ENCODE measurements at places on chromosomes 12 and 14. TPM values are rescaled to one million over a fixed set of nuclear protein-coding genes. Genes with fewer than 3 reads are reported as not detected.

GRCh38 chr12:98374007-98374406, 141.4 kb upstream of the TMPO start:
- H3K4me1 ChIP-seq = peaks cover 8% of the 10 kb centered on the region
- no peaks in the 10 kb centered on the region for H3K36me3 ChIP-seq
- H3K27me3 ChIP-seq = peaks cover 47% of the 10 kb centered on the region
- no peak overlapping the region for H3K27ac ChIP-seq
- DNase-seq = no peak

DNA sequence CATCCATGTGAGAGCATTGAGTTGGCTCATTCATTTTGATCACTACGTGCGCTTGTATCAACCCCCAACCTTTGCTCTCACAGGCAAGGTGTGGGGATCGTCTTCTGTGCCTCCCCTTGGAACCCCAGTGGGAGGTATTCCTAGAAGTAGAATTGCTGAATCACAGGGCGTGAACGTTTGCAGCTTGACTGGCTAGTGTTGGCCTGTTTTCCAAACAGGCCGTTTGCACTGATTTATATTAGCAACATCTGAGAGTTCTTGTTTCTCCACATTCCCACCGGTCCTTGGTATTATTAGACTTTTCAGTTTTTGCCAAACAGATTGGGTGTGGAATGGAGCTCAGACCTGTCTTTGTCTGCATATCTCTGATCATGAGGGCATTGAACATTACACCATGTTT, 288.6 kb upstream of the PWP1 start:
- H3K27ac ChIP-seq = no peak overlapping the region
- peaks cover 62% of the 10 kb centered on the region for H3K4me1 ChIP-seq
- H3K36me3 ChIP-seq = no peaks in the 10 kb centered on the region
- H3K27me3 ChIP-seq = no peaks in the 10 kb centered on the region
- no peak for DNase-seq
- H3K4me3 ChIP-seq = no peak overlapping the region

GRCh38 chr14:30295980-30296379, 263.0 kb upstream of the G2E3 start:
- H3K4me1 ChIP-seq = no peaks in the 10 kb centered on the region
- H3K27ac ChIP-seq = no peak overlapping the region
- no peak overlapping the region for H3K4me3 ChIP-seq

- no peaks in the 10 kb centered on the region for H3K27me3 ChIP-seq
- no peaks in the 10 kb centered on the region for H3K36me3 ChIP-seq
- DNase-seq = no peak
- no peak overlapping the region for H3K4me3 ChIP-seq
- no peak overlapping the region for H3K27ac ChIP-seq
- no peaks in the 10 kb centered on the region for H3K4me1 ChIP-seq
Measured at GRCh38 chr12:85568395-85569103, 267.7 kb downstream of the RASSF9 start.

GRCh38 chr12:69719336-69720316, 19.0 kb upstream of the RAB3IP start:
- H3K4me3 ChIP-seq = no peak overlapping the region
- no peak overlapping the region for H3K27ac ChIP-seq
- H3K27me3 ChIP-seq = peaks cover 11% of the 10 kb centered on the region
- H3K4me1 ChIP-seq = peaks cover 4% of the 10 kb centered on the region
- no peak for DNase-seq
- H3K36me3 ChIP-seq = no peaks in the 10 kb centered on the region

- DNase-seq = no peak
- H3K27me3 ChIP-seq = no peaks in the 10 kb centered on the region
- no peak overlapping the region for H3K4me3 ChIP-seq
- H3K36me3 ChIP-seq = no peaks in the 10 kb centered on the region
Measured at GRCh38 chr14:92719890-92720323, 28.5 kb downstream of the LGMN start.

The GPR137C gene
- total RNA-seq = 0.32 TPM

The RNASE11 gene
- not detected for total RNA-seq

DNA sequence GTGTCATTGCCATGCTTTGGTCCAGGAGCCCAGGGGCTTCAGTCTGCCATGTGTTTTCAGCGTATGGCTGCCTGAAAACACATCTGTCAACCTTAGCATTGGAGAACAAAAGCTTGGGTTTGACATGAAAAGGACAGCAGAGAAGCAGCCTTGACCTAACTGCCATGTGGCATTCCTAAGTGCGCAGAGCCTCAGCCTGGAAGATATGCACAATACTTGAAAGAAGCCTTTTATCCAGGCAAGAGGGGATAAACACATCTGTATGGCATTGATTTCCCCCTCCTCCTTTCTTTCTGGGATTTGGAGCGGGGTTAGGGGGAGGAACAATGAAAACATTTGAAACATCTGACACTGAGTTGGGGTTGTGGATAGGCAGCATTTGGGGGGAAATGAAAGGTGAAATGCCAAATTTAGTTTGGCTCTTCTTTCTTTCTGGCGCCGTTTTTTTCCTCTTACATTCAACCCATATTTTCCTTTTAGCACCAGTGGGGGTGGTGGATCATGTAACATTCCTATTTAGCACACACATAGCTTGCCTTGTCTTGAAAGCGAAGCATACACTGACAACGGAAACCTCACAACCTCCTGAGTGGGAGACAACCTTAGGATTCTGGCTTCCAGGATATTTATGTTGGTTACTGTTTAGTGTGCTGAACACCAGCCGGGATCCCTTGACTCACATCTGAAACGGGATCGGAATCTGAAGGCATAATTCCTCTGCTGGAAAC, 177.0 kb downstream of the C12orf75 start:
- H3K27ac ChIP-seq = no peak overlapping the region
- no peaks in the 10 kb centered on the region for H3K4me1 ChIP-seq
- DNase-seq = no peak
- no peaks in the 10 kb centered on the region for H3K36me3 ChIP-seq

The DERA gene
- total RNA-seq = 28.3 TPM

GRCh38 chr14:89348722-89349121, 68.3 kb downstream of the FOXN3 start:
- peaks cover 48% of the 10 kb centered on the region for H3K4me1 ChIP-seq
- no peaks in the 10 kb centered on the region for H3K27me3 ChIP-seq
- H3K36me3 ChIP-seq = peaks cover 65% of the 10 kb centered on the region
- DNase-seq = no peak

GRCh38 chr14:29749327-29749726, 178.3 kb downstream of the PRKD1 start:
- no peak overlapping the region for H3K4me3 ChIP-seq
- DNase-seq = no peak
- no peaks in the 10 kb centered on the region for H3K36me3 ChIP-seq
- H3K4me1 ChIP-seq = no peaks in the 10 kb centered on the region
- H3K27ac ChIP-seq = no peak overlapping the region
- no peaks in the 10 kb centered on the region for H3K27me3 ChIP-seq

GRCh38 chr12:51048661-51049251, 629 bp downstream of the LETMD1 start:
- H3K4me1 ChIP-seq = peaks cover 26% of the 10 kb centered on the region
- H3K36me3 ChIP-seq = peaks cover 19% of the 10 kb centered on the region
- peak overlapping the region; percentile 98 for H3K4me3 ChIP-seq
- H3K27ac ChIP-seq = peak overlapping the region; percentile 95
- DNase-seq = no peak

GRCh38 chr14:90191585-90191984, 64.8 kb upstream of the PSMC1 start:
- DNase-seq = no peak
- H3K27me3 ChIP-seq = peaks cover 16% of the 10 kb centered on the region
- H3K4me3 ChIP-seq = no peak overlapping the region
- H3K4me1 ChIP-seq = no peaks in the 10 kb centered on the region

GRCh38 chr12:55679691-55680090, 28.0 kb downstream of the ITGA7 start:
- H3K4me3 ChIP-seq = no peak overlapping the region
- no peaks in the 10 kb centered on the region for H3K36me3 ChIP-seq
- H3K4me1 ChIP-seq = peaks cover 7% of the 10 kb centered on the region

GRCh38 chr12:11658791-11659190, 9.3 kb downstream of the ETV6 start:
- no peak for DNase-seq
- peaks cover 65% of the 10 kb centered on the region for H3K4me1 ChIP-seq
- H3K27ac ChIP-seq = no peak overlapping the region
- H3K27me3 ChIP-seq = no peaks in the 10 kb centered on the region
- no peak overlapping the region for H3K4me3 ChIP-seq

DNA sequence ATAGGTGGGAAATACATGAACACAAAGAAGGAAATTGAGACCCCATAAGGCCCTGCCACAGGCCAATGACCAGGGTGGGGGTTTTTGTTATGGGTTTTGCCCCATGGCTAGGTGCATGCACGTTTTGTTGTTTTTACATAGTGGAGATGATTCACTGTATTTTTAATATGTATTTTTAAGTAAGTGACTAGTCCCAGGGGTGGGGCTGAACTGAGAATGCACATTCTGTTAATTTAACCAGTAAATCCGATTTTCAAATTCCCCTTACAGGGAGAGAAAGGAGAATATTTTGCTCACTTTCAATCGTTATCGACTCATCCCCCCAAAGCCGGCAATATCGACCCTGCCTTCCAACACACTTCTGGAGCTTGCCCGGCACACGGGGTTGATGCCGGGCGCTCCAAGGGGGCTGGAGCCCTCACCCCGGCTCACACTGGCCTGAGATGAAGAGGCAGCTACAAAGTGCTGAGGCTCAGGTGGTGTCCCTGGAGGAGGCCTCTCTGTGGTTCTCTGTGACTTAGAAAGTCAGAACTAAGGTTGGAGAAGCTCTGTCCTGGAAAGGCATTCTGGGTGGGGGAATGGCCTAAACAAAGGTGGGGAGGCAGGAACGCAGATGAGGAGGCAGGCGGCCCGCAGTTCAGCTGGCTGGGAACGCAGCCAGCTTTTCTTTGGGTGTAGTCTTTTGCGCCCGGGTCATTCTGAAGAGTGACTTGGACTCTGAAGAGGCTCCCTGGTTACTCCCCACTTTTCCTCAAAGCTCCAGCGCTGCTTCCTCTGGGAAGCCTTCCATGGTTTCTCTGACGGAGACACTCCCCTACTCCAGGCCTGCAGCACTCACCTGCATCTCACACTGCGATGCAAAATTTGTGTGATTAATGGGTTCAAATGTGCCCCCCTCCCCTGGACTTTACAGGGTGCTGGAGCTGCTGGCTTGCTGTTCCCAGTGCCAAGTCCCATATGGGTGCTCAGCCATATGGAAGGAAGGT, 50.7 kb upstream of the DLK1 start:
- peaks cover 4% of the 10 kb centered on the region for H3K4me1 ChIP-seq
- H3K4me3 ChIP-seq = no peak overlapping the region
- H3K36me3 ChIP-seq = no peaks in the 10 kb centered on the region

The GALNT9 gene
- not detected for total RNA-seq

GRCh38 chr12:109743076-109743910, 29.7 kb downstream of the FAM222A start:
- no peaks in the 10 kb centered on the region for H3K36me3 ChIP-seq
- H3K4me1 ChIP-seq = no peaks in the 10 kb centered on the region
- H3K27ac ChIP-seq = no peak overlapping the region
- DNase-seq = no peak
- peaks cover 6% of the 10 kb centered on the region for H3K27me3 ChIP-seq

- peaks cover 13% of the 10 kb centered on the region for H3K36me3 ChIP-seq
- DNase-seq = peak; percentile 67
- H3K27me3 ChIP-seq = no peaks in the 10 kb centered on the region
- H3K4me1 ChIP-seq = peaks cover 7% of the 10 kb centered on the region
- peak overlapping the region; percentile 67 for H3K27ac ChIP-seq
Measured at GRCh38 chr14:95442633-95443021, 73.8 kb downstream of the SYNE3 start.

DNA sequence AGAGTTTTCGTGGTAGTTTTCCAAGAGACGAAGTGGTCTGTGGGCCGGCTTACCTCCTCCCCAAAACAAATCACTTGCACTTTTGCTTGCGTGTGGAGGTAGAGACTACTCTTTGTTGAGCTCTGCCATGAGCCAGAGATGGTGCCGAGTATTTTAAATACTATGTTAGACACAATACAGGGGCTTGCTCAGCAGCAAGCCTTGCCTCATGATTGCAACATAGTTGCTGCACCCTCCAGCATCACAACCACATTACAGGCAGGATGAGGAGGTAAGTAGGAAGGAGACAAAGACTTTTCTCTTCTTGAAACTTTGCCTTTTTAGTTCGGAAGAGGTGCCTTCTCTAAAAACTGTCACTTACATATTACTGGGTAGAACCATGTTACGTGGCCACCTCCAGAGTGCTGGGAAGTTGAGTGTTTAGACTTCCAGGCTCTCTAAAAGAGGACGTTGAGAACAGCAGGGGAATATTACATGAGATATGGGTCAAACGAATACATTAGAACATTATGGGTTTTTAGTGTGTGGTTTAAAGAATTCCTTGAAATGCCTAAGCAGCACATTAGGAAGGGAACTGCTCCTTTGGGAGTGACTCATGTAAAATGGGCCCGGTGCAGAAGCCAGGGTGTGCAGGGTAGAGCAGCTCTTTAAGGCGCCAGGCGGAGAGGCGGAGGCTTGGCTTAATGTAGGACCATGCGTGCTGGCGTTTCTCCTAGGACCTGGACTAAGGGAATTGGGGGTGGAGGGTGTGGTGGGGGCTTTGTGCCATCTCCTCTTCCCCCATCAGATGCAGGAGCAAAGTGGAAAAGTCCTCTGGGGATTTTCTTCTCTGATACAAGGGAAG, 110.6 kb upstream of the PRMT8 start:
- no peak for DNase-seq
- H3K27ac ChIP-seq = no peak overlapping the region
- H3K36me3 ChIP-seq = no peaks in the 10 kb centered on the region
- H3K27me3 ChIP-seq = peaks cover 22% of the 10 kb centered on the region

The LIN7A gene
- not detected for total RNA-seq

The TRIAP1 gene
- total RNA-seq = 64.2 TPM

GRCh38 chr12:19142499-19142898, 13.0 kb downstream of the PLEKHA5 start:
- H3K4me1 ChIP-seq = no peaks in the 10 kb centered on the region
- peaks cover 5% of the 10 kb centered on the region for H3K27me3 ChIP-seq
- no peaks in the 10 kb centered on the region for H3K36me3 ChIP-seq
- DNase-seq = no peak

DNA sequence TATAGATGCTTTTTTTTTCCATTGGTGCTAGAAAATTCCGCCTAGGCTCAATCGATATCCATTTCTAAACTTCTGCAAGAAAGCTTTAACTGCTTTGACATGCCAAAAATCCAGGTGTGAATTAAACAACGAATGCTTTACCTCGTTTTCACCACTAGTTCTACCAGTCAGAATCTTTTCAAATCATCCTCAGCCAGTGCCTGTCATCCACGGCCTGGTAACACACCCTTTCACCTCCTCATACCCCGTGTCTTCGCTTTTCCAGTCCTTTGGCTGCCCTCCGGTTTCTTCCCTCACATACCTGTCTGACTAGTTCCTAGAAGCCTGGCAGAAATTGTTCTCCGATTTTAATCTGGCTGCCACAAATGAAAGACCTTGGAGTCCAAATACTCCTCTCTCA, 1.4 kb upstream of the PHC1 start:
- no peak for DNase-seq
- no peak overlapping the region for H3K27ac ChIP-seq
- H3K36me3 ChIP-seq = no peaks in the 10 kb centered on the region

All from activated naive CD8-positive, alpha-beta T cell treated with anti-CD3 and anti-CD28 coated beads for 36 hours (primary cell).